ENCODE measurements at places on chromosomes 13 and 19.

GRCh38 chr13:74191410-74191809 is 57.2 kb upstream of the KLF12 start:
- no peak for DNase-seq

- peak; percentile 99 for DNase-seq
Measured at GRCh38 chr19:16185123-16185767, at the start of gene FAM32A. TSS of gene FAM32A (plus strand) at chr19:16185410. CDS start at chr19:16185443, 33 bp downstream.

GRCh38 chr13:112772929-112773328 is 83.1 kb downstream of the ATP11A start:
- DNase-seq = no peak

DNA sequence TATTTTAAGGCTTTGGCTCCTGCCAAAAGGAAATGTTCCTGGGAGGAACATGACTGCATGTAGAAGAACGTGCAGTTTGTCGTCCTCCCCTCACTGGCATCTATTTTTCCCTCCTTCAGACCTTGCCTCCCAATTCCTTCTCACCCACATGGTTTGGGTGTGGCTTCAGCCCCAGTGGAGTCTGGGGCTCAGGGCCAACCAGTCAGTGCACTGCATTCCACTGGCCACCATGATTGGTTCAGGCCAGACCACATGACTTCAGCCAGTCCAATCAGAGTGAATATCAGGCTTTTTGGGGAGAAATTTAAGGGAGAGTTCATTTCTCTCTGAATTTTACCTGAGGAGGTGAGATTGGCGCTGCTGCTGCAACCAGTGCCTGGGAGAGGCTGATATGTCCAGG is 171.6 kb downstream of the ZIC5 start:
- no peak for DNase-seq

DNA sequence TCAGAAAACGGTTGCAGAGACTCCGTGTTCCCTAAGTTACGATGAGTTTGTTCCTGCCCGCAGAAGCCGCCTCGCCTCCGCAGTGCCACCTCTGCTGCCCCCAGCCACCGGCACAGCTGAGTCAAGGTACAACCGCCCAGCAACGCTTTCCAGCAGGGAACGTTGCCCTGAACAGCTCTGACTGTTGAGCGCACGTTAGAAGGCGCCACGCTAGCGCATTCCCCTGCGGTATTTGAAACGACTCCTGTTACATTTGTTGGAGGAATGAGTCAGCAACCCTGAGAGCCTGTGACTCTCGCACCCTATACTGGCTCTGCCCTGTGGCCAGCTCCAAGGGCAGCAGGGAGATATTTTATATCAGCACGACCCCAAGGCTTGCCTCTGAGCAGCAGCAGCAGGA is 302.8 kb downstream of the TEX29 start:
- DNase-seq = no peak

DNA sequence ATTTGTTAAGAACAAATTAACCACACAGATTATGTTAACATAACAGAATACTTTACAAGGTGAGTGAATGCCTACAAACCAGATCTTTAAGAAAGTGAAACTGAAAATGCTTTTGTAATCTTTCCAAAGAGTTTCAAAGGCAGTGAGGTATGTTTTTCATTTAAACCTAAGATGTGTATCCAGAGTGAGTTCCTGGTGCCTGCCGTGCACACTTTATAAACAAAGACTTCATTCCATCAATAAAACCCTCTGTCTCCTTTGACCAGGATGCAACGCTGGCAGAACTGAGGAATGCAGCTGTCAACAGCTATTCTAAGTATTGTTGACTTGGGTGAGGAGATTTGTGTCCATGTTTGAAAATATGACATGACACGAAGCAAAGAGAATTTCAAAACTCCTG is 344.6 kb downstream of the DNAJC15 start:
- no peak for DNase-seq

DNA sequence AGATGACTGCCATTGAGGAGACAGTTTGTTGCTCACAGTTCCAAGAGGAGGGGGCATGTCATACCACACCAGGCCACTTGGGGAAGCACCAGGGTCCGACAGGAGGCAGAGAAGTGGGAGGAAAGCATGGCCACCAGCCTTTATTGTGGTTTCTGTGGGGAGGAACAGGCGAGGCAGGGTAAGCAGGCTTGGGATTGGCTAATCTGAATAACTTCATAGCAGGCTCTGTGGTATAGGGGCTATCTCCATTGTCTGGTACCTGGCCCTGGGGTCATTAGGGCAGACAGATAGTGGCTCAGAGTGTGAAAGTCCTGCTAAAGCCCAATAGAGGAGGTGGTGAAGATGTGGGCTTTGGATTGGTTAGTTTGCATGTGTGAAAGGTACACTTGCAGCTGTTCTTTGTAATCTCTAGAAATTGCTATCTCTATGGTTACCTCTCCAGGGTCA is 35.5 kb downstream of the CBY2 start:
- DNase-seq = no peak

DNA sequence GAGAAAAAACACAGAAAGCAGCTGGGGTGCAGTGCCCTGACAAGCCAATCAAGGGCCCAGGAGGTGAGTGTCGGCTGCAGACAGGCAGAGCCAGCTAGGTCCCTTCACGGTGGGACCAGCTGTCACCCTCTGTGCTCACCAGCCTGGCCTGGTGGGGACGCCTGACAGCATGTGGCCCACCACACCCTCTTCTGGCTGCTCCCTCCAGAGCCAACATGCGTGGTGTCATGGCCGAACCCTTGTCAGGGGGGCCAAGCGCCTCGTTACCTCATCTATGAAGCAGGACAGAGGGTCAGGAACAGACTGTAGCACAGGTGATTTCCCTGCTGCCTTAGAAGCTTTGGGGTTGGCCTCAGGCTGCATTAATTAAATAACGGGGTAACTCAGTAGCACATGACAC is 40.0 kb upstream of the ISYNA1 start:
- no peak for DNase-seq
